ENCODE measurements at places on chromosomes 5 and 9.

DNA sequence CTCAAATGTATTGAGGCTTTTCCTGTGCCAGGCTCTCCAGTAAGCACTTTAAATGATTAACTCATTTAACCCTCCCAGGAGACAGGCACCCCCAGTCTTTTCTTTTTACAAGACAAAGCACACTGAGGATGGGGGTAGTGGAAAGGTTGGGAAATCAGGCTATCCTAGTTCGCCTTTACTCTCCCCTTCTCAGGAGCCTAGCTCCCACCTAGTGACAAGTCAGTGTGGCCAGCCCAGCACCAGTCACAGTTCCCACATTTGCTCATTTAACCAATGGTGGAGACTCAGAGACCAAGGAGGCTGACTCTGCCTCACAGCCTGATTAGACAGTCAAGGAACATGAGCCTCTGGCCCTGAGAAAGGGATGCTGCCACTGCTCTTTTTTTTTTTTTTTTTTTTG is 3.5 kb downstream of the ALDH7A1 start:
- no peak for DNase-seq

GRCh38 chr5:72108202-72109061 is 1.2 kb downstream of the MAP1B start:
- DNase-seq = no peak

DNA sequence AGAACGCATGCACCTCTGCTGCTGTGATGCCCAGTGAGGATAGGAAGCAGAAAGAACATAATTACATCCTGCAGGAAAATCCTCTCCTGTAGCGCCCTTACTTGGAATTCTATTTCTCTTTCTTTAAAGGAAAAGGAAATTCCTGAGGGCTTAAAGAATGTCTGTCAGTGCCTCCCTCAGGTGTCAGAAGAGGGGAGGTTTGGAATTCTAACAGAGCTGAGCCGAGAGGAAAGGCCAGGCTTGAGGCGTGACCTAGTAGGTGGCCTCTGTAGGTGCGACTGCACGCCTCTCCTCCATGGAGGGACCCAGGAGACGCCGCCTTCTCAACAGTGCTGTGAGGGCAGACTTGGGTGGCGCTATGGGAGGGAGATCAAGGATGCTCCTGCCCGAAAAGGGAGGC is 55.9 kb upstream of the ERCC6L2 start:
- no peak for DNase-seq

- no peak for DNase-seq
These were observed 58.6 kb downstream of the DIAPH1 start for GRCh38 chr5:141560151-141560550.

- no peak for DNase-seq
These were observed 4.1 kb downstream of the AIF1L start for GRCh38 chr9:131100445-131100844.
